ENCODE measurements at places on chromosomes 16 and 17.

GRCh38 chr16:58053682-58054005 is 28.1 kb downstream of the MMP15 start:
- DNase-seq, result no peak

DNA sequence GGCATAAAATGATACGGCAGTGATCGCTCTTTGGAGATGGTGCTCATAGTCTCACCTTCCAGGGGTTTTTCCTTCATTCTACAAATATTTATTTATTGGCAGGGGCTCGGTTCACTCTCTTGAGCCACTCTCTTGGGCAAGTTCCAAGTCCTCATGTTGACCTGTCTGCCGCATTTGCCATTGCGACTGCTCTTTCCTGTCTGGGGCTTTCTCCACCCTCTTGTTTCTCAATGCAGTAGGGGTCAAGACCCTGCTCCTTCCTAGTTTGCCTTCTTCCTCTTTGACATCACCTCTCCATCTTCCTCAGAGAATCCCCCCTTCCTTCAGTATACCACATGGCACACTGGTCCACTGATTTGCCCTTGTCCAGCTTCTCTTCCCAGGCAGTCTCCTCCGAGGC is 21.9 kb upstream of the LRRC75A start:
- DNase-seq, result no peak

DNA sequence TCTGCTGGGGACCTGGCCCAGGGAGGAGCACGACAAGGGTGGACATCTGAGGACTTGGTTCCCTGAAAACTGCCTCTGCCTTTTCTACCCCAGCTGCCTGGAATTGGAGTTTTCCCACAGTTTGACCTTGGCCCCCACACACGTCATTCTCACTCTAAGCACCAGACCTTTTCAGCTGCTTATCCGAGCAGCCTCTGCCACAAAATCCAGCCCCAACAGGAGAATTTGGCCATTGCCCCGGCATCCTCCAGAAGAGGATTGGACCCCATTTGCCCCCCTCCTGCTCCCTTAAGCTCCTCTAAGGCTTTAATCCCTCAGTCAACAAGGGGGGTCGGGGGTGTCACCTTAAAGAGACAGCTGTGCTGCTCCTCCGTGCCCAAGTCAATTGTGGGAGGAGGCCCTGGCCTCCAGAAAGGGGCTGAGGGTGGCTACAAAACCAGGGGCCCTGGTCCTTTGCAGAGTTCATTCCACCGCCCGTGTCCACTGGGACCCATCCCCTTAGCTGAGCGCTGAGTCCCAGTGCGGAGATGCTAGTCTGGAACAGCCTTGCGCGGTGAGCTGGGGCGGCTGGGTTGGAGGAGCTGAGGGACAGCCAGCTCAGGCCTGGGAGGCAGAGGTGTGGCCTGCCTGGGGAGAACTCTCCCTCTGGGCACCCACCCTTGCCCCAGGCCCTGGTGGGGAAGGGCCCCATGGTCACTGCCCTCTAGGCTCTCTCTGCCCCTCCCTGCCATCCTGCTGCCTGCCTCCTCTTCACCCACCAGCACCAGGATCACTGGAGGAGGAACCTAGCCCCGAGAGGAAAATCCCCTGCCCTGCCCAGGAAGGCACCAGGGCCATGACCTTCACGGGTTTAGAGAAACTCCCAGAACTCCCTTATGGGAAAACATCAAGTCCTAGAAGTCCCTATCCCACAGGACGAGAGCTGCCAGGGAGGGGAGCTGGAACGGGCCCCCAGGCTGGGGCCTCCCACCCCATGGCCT is 18.8 kb downstream of the TTYH2 start:
- DNase-seq, result no peak

DNA sequence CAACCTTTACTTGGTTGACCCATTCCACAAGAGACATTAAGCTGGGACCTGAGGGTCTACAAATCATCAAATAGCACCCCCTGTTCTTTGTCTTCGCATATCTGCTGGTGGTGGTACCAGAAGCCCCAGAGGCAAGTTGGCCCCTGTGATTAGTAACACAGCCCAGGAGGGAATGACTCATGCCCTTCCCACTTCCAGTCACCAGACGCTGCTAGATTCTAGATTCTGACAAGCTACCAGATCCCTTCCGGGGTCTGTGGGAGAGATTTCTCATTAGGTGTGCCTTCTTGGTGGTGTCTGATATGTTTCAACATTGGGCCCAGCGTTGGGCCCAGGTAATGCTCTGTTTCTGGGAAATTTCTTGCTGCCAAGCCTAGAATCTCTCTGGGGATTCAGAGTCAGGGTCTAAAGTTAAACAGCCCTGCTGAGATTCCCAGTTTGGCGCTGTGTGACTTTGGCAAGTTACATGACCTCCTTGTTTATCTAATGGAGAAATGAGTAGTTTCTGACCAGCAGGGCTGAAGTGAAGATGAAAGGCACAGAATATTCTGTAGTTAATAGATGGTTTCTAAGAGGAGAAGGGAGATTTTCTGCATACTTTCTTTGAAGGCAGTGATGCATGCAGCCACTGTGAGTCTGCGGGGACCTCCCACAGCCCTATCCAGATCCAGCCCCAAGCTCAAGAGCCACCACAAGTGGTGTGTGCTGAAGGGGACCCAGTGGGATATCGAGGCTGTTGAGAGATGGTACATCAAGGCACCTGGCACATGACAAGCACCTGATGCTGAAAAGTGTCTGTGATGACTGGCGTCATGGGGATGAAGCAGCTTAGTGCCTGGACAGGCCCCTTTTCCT is 3.9 kb downstream of the TRPV2 start:
- DNase-seq, result no peak

DNA sequence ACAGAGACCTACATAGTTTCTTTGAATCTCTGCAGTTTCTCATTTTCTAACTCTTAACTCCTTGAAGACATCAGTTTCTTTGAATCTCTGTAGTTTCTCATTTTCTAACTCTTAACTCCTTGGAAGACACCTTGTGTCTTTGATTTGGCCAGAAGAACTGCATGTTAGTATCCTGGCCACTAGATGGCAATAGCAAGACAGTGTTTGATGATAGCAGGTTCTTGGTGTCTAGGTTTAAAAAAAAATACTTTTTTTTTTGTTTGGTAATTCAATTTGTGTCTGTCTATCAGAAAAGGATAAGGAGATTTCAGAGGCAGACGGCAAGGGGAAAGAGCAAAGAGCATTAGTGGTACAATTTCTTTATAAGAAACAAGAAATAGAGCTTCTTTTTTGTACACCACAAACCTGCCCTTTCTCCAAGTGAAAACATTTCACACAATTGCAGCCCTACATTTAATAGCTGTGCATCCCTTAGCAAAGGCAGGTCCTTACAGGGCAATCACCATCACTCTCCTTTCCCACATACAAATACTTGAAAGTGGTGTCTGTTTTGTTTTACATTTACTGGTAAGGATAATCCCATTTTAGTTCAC is 1324.9 kb upstream of the CDH8 start:
- peak; percentile 67 for DNase-seq

DNA sequence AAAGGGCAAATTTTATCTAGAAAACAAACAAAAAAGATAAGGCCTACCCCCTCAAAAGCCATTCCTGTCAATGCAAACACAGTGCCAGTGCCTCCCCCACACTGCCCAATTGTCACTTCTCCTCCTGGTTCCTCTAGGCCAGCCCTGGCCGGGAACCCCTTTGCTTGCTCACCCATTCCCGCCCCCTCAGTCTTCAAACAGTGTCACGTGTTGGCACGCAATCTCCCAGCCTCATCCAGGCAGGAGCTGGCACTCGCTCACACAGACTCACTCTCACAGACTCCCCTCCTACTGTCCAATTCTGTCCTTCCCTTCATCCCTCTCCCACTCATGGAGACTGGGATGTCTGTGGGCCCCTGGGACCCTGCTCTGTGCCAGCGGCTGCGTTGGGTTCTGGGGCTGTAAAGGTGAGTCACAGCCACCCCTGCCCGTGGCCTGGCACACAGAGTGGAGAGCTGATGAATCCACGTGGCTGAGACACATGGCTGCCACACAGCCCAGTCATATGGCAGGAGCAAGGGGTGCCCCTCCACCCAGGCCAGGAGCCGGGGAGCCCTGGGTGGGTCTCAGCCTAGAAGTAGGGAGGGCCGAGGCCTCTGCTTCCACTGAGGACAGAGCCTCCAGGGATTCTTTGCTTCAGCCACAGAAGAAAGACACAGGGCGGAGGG is 54.8 kb downstream of the VAC14 start:
- peak; percentile 71 for DNase-seq

GRCh38 chr17:59769887-59770286 is 62.4 kb downstream of the VMP1 start:
- DNase-seq, result no peak

DNA sequence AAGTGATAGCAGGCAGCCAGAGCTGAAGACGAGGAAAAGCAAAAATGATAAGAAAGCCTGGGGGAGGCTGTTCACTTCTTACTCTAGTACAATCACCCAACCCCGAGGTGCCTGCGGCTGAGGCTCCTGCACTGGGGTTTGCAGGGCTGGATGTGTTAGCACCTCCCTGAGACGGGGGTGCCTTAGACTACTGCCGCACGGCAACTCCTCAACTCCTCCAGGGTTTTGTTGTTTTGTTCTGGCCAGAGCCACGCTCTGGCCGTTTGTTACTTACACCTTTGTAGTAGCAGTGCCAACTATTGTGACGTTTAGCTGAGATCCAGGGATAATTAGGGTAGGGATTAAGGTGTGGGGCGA is 51.5 kb downstream of the LDHD start:
- DNase-seq, result no peak
